ENCODE measurements at places on chromosomes 3 and 15. TPM values are rescaled to one million over a fixed set of nuclear protein-coding genes. Genes with fewer than 3 reads are reported as not detected.

The CHRM5 gene
- not detected for polyA plus RNA-seq

The TMEM158 gene
- 0.27 TPM for polyA plus RNA-seq

The TMEM108 gene
- polyA plus RNA-seq, result 0.94 TPM

The FBXL22 gene
- polyA plus RNA-seq, result not detected

The UROC1 gene
- polyA plus RNA-seq, result not detected

The EPHA3 gene
- not detected for polyA plus RNA-seq

The PTPN23 gene
- 34.3 TPM for polyA plus RNA-seq

The CHRNA5 gene
- 0.81 TPM for polyA plus RNA-seq

The SNAPC5 gene
- 28.5 TPM for polyA plus RNA-seq

The INAFM2 gene
- polyA plus RNA-seq, result 4.7 TPM

The PLA2G4D gene
- 0.18 TPM for polyA plus RNA-seq

The NEIL1 gene
- 38.6 TPM for polyA plus RNA-seq

The MRPS22 gene
- 75.9 TPM for polyA plus RNA-seq

The FEZF2 gene
- not detected for polyA plus RNA-seq

The SNX4 gene
- 52.7 TPM for polyA plus RNA-seq

The CD276 gene
- 86.5 TPM for polyA plus RNA-seq

The AADACL2 gene
- polyA plus RNA-seq, result not detected

The LAMB2 gene
- 312 TPM for polyA plus RNA-seq

The MGA gene
- 3.8 TPM for polyA plus RNA-seq

The KLHL24 gene
- 8.1 TPM for polyA plus RNA-seq

The CPN2 gene
- not detected for polyA plus RNA-seq

The SNX1 gene
- polyA plus RNA-seq, result 95.7 TPM

The INKA1 gene
- 2.9 TPM for polyA plus RNA-seq

The HEXA gene
- 39.7 TPM for polyA plus RNA-seq

The SLTM gene
- polyA plus RNA-seq, result 80.5 TPM

The NUP210 gene
- polyA plus RNA-seq, result 0.81 TPM

The MYO5C gene
- 17.9 TPM for polyA plus RNA-seq

The TMEM212 gene
- not detected for polyA plus RNA-seq

The TRA2B gene
- 57.8 TPM for polyA plus RNA-seq

The GHSR gene
- polyA plus RNA-seq, result not detected

The ZDHHC19 gene
- not detected for polyA plus RNA-seq

The LMAN1L gene
- polyA plus RNA-seq, result not detected

The TP63 gene
- polyA plus RNA-seq, result not detected

The CAMK2N2 gene
- not detected for polyA plus RNA-seq

The CFAP91 gene
- not detected for polyA plus RNA-seq

The GUCA1C gene
- polyA plus RNA-seq, result not detected

The KLHL40 gene
- polyA plus RNA-seq, result 0.38 TPM

The GCNT3 gene
- polyA plus RNA-seq, result 21.7 TPM

The DCBLD2 gene
- polyA plus RNA-seq, result 10.0 TPM

The ZNF80 gene
- polyA plus RNA-seq, result not detected

The RTP4 gene
- polyA plus RNA-seq, result 11.2 TPM

The RBM5 gene
- 83.0 TPM for polyA plus RNA-seq

The APEH gene
- polyA plus RNA-seq, result 66.2 TPM

The IL17RB gene
- polyA plus RNA-seq, result 10.5 TPM

The NPAP1 gene
- under 0.01 TPM for polyA plus RNA-seq

The B3GALNT1 gene
- not detected for polyA plus RNA-seq

Measured in small intestine (tissue), 16 donors.